ENCODE measurements at places on chromosomes 1 and 21.

GRCh38 chr1:92519043-92519442, 32.3 kb upstream of the GFI1 start:
- no peak for DNase-seq

GRCh38 chr21:29295066-29295650, 3.6 kb upstream of the BACH1 start:
- DNase-seq = no peak

DNA sequence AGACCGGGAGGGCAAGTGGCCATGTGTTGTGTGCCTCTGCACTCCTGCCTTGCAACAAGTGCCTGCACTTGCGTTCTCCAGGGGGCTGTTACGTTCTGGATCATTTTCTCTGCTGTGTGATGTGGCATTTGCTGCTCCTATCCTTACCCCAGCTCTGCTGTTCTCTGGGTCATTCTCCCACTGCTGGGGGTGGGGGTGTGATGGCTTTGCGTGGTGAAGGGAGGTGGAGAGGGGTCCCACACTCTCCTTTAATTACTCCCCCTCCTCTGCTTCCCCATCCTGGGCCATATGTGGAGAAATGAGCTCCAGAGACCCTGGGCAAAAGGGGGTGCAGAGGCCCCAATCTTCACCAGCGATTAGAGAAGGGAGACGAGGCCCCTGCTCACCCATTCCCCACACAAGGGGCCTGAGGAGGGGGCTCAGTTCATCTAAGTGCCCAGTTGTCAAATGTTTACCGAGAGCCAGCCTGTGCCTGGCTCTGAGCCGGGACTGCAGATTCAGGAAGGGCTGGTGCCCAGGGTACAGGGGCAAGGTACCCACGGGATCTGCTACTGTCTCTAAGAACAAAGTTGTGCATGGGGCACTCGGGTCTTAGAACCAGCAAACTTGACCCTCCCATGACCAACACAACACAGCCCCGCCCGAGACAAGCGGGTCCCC, 355.4 kb downstream of the PTPRU start:
- no peak for DNase-seq

DNA sequence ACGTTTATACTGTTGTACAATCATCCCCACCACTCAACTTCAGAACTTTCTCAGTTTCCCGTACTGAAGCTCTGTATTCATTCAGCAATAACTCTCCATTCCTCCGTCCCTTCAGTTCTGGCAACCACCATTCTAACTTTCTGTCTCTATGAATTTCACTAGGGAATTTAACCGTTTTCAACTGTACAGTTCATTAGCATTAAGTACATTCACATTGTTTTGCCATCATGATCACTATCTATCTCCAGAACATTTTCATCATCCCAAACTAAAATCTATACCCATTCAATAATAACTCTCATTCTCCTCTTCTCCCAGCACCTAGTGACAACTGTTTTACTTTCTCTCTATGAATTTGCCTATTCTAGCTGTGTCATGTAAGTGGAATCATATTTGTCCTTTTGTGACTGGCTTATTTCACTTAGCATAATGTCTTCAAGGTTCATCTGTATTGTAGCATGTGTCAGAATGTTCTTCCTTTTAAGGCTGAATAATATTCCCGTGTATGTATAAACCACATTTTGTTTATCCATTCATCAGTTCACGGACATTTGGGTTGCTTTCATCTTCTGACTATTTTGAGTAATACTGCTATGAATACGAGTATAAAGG, 75.0 kb downstream of the CEP350 start:
- DNase-seq = no peak

DNA sequence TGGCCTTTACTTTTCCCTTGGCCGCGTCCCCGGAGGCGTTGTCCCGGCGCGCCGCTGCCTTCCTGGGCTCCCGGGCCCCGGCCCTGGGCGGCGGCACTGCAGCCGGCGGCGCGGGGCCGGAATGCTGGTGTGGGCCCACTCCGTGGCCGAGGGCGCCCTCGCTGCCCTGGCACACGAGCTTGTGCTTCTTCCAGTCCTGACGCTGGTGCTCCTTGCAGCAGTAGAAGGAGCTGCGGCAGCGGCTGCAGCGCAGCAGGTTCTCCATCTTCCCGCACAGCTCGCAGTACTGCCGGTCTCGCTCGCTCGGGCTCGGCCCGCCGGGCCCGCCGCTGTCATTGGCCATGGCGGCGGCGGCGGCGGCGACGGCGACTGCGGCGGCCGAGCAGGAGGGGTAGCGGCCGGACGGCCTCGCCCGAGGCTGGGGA, 529 bp downstream of the EGLN1 start:
- DNase-seq = no peak

- no peak for DNase-seq
Observed at GRCh38 chr1:213247038-213247437, 196.0 kb downstream of the RPS6KC1 start.

DNA sequence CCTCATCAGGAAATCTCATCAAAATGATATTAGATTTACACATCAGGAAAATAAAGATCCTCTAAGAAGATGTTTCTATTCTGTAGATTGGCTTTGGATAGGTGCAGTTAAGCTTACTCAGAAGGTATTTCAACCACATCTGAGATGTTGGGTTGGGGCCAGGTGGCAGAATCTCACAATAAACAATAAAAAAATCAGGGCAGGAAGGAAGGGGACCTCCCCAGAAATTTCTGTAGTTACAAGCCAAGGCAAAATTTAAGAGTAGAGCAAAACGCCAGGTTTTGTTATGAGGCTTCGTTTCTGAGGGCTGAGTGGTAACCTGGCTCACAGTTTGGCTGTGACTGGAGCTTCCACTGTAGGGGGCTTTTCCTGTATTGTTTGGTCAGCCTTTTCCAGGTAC, 84.8 kb downstream of the HUNK start:
- no peak for DNase-seq

DNA sequence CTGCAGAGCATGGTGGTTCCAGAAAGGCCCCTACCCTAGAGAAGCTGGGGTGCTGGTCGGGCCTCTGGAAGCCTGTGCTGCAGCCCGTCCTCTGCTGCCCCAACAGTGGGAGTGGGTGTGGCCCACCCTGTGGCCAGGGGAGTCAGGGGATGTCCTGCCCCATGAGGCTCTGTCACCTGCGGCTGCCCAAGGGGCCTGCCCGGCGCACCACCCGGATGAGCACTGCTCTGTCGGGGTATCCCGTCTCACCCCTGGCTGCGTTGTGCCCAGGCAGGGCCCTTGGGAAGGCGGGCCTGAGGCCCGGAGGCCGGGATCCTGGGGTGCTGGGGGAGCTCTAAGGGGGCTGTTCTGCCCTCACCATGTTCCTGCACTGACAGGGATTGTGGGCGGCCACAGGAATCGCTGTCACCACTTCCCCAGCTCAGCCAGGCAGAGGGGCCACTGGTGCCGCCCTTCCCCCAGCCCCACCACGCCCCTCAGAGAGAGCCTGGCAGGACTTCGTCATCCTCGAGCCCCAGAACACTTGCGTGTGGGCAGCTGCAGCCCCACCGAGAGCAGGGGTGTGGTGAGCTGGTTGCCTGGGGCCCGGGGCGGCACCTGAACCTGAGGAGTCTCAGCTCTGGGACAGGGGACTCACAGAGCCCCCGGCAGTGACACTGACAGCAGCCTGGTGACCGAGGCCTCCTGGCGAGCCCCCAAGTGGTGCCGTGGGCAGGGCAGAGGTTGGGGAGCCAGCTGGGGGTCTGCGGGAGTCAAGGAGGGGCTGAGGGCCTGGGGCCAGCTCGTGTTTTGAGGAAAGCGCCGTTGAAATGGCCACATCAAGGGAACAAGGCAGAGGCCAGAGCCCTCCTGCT, 20.2 kb downstream of the PANK4 start:
- DNase-seq = no peak

DNA sequence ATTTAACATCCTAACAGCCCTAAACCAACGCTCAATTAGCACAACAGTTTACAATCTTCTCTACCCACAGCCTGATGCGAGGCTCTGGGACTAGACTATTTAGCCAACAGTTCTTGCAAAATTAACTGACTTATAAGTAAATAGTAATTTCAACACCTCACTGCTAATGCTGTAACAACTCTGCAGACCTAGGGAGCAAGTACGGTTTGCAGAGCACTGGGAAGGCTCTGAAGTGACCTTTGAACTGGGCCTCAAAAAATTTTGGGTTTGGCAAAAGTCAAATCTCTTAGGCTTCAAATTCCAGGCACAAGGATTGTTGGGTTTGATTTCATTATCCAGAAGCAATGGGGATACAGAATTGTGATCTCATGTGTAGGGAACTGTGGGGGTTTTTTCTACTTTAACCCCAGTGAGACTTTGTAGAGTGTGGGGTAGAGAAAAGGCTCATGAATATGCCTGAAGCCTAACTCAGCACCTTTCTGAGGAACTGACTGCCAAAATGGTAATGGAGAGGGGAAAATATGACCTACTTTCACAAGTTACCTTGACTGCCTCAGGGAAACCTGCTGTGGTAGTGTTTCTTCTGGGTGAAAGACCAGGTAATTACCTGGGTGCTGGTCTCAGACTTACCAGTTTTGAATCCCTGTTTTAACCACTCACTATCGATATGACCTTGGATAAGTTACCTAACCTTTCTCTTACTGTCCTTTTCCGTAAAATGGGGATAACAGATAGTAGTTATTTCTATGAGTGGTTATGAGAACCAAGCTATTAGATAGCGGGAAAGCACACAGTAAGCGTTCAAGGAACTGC, 889 bp upstream of the TXLNA start:
- DNase-seq = no peak

- no peak for DNase-seq
Observed at GRCh38 chr1:102183711-102184110, 187.0 kb upstream of the OLFM3 start.

GRCh38 chr1:225522588-225523262, 94.9 kb upstream of the LBR start:
- DNase-seq = no peak

DNA sequence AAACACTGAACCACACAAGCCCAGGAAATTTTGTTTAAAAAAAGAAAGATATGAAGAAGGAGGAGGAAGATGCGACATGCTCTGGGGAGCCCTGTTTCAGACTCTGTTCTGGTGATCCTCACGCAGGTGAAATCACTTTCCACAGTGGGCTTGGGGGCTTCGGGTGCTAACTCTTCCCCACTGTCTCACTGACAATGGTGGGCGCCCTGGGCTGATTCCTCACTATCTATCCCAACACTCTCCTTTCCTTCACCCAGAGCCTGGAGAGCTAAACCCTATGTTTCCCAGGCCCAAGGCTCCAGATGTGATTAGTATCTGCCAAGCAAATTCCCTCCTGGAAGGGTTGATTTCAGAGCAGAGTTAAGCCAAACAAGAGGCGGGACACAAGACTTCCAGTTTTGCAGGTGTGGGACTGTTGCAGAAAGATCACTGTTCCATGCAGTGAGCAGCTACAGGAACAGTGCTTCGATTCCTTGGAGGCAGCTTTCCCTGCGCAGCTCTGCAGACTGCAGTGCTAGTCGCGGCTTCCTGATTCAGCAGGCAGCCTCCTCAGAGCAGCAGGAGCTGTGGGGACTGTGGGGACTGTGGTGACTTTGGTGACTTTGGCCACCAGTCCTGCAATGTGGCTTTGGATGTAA, 168.3 kb downstream of the RHOU start:
- DNase-seq = no peak

DNA sequence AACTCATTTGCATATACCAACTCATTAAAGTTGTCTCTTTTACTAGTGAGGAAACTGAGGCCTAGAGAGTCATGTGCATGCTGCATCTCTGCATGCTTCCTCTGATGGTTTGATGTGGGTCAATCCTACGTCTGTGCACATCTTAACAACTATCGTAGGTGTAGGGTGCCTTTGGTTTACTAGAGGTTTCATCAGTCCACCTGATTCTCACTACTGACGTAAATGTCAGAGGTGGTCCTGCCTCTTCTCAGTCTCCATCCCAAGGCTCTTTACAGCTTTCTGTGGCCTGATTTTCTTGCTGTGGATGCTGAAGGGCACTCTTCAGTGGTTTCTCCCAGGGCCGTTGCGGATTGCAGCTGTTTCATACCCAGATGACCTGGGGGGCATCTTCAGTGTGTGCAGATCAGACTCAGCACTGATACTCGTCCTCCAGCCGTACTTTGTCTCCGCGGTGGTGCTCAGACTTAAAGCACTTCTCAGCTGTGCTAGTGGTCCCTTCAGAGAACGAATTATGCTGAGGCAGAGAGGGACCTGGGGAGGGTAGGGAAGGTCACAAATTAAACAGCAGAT, 407.0 kb downstream of the KIF26B start:
- DNase-seq = no peak

GRCh38 chr1:78284354-78284753, 206.4 kb upstream of the PTGFR start:
- no peak for DNase-seq

DNA sequence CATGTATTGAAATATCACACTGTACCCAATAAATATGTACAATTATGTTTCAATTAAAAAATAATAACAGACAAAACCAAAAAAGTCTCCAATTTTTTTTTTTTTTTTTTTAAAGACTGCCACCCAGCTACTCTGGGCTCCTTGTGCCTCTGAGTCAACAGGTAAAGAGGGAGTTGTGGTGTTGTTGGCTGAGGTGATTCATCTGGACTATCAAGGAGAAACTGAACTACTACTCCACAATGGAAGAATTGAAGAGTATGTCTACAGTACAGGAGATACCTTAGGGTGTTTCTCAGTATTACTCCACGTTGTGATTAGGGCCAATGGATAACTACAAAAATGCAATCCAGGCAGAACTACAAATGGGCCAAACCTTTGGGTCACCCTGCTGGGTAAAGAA, 67.9 kb downstream of the SCMH1 start:
- DNase-seq = no peak

GRCh38 chr1:187877220-187877619, 1048.5 kb downstream of the PLA2G4A start:
- no peak for DNase-seq

GRCh38 chr1:160416369-160416768, 16.0 kb downstream of the VANGL2 start:
- DNase-seq = no peak

- no peak for DNase-seq
Observed at GRCh38 chr1:207836591-207837347, 74.2 kb downstream of the CD34 start.

GRCh38 chr1:161743231-161743630, 6.4 kb upstream of the DUSP12 start:
- DNase-seq = no peak

- no peak for DNase-seq
Observed at GRCh38 chr1:40887012-40887378, 24.8 kb upstream of the CITED4 start.

GRCh38 chr1:181179987-181180365, 91.5 kb downstream of the IER5 start:
- DNase-seq = no peak

- no peak for DNase-seq
Observed at GRCh38 chr1:205236951-205237475, 9.3 kb downstream of the TMCC2 start.

DNA sequence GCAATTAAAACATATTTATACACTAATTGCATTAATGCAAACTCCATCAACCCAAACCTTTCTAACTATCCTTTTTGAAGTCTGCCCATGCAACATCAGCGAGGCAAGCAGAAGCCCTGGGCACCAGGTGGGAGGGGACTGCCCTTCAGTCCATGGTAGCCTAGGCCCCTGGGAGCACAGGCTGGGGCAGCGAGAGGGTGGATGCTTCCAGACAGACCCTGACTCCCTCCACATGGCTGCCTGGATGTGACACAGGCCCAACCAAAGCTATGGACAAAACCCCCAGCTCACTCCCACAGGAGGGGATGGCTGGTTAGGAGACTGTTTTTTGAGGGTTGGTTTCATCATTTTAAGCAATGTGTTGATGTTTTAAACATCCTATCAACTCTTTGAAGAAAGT, 17.8 kb upstream of the LRRC47 start:
- no peak for DNase-seq

All from activated gamma-delta T cell treated with Interleukin-2 at 50 U/mL for 16 hours (primary cell).